Left lobe of liver (tissue), 2 donors: ENCODE measurements at places on chromosomes 6 and 20.

- no peak for DNase-seq
These were observed 238.5 kb upstream of the DEFB112 start for GRCh38 chr6:50288241-50288640.

DNA sequence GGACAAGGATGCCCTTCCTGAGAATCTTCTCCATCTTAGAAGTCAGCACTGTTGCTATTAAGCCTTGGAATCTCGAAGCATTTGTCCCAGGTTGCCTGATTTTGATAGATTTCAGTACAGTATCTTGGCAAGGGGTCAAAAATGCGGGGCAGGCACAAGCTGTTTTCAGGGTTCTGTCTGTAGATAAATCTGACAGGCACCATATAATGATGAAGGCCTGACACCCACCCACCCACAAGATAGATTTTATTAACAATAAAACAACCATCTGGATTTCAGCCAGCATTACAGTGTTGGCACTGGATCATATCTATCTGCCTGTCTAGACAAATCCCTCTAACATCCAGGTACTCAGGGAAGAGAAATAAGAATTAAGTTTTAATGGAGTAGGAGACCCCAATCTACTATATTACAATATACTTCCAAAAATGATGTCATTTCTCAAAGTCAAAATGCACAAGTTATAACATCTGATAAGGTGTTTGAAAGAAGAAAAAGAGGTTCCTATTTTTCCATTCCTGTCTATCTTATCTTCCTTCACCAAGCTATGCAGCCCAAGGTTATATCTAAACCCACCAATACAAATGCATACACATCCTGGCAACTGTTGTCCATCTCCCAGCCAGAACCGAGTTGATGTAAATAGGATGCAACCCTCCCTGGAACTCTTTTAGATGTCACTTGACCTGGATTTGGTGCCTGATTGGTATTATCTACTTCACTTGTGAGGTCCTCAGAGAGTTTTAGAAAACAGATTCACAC, 10.7 kb downstream of the NEDD9 start:
- no peak for DNase-seq

DNA sequence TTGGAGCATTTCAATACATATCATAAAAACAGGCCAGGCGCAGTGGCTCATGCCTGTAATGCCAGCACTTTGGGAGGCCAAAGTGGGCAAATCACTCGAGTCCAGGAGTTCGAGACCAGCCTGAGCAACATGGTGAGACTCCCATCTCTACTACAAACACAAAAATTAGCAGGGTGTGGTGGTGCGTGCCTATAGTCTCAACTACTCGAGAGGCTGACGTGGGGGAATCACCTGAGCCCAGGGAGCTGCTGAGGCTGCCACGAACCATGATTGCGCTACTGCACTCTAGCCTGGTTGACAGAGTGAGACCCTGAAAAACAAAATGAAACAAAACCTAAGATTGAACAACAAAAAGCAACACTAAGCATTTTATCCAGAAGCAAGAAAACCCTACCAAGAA, 47.2 kb downstream of the BACH2 start:
- no peak for DNase-seq

- DNase-seq, result no peak
These were observed 58.3 kb upstream of the BHLHE23 start for GRCh38 chr20:63064745-63065711.

DNA sequence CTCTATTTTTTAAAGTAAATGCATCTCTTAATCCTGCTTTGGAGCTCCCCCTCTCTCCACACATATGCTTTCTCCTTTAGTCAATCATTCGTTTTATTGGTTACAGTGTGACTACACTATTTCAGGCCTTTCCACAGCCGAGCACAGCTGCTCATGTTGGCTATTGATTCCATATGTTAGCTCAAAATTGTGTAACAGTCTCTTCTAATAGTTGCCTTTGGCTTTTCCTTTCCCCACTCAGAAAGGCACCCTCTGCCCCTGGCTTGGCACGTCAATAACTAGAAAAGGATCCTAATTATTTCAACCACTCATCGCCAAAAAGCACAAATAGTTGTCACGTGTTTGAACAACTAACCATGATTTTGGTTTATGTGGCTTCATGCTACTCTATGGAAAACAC, 410.3 kb upstream of the SLC35B3 start:
- no peak for DNase-seq

- DNase-seq, result peak; percentile 34
These were observed 143.9 kb downstream of the BCAS1 start for GRCh38 chr20:53926428-53927028.

DNA sequence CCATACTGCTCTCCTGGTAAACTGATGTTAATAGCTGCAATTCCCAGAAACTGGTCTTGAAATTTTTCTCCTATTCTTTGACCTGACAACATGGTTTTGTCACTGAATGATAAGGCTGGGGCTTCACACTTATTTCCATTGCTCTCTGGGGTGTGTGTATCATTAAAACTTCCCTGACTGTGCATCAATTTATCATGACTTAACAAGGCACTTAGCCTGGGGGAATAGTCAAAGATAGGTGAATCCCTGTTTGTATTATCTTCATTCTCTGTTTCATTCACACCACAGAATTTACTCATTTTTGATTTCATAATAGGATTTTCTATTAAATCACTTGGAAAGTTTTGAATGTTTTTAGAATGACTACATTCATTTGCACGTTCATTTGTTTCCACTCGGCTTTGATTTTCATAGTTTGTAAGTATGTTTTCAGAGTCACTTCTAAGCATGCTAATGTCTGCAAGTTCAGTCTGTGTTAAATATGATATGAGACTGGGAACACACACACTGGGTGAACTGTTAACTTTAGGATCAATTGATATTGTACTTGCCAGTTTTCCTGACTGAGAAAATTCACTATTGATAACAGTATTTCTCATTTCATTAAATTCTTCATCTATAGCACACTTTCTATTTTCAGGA, 35.5 kb downstream of the DST start:
- DNase-seq, result no peak

DNA sequence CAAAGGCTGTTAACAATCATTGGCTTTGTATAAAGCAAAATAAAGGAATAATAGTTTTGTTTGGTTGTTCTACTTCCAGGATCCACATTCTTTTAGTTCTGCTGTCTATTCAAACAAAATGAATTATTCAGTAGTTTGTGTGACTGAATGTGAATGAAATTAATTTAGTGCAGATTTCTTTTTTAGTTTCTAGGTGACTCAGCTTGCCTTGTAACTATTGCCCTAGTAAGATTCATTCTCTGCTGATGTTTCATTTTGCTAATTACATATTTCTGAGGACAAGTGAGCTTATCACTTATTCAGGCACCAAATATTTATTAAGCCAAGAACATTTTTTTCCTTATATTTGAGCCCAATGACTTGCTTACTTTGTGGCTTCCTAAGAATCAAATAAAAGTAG, 46.5 kb upstream of the RIPOR2 start:
- DNase-seq, result no peak

DNA sequence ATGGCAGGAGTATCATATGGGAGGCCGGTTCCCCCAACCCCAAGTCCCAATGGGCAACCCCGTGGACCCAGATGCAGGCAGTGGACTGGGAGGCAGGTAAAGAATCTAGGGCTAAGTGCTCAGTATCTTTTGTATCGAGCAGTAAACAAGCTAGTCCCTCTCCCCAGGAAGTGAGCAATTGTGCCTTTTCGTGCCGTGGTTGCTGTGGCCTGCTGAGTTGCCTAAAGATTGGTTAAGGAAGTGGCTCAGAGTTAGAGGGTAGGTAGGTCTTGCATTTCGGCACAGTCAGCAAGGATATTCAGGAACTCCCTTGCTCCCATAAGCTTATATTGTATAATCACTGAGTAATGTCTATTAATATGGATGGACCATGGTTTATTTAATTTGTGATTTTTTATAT, 1.3 kb upstream of the DNAH8 start:
- no peak for DNase-seq

DNA sequence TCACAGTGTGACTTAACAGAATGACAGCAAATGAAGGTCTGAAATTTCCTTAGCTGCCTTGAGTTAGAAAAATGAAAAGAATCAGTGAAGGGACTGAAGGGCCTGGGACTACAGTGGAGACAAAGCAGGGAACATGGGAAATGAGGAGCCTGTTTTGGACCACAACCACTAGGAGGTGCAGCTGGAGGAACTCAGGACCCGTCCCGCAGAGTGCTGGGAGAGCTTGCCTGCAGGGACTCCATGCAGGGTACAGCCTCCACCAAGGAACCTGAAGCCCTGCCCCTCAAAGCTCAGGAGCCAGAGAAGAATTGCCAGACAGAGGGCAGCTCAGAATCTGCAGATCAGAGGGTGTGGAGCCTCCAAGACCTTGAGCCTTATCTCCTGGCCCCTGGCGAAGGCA, 50.7 kb downstream of the LRFN2 start:
- no peak for DNase-seq

- no peak for DNase-seq
These were observed 1274.9 kb upstream of the GJE1 start for GRCh38 chr6:140857739-140858380.

DNA sequence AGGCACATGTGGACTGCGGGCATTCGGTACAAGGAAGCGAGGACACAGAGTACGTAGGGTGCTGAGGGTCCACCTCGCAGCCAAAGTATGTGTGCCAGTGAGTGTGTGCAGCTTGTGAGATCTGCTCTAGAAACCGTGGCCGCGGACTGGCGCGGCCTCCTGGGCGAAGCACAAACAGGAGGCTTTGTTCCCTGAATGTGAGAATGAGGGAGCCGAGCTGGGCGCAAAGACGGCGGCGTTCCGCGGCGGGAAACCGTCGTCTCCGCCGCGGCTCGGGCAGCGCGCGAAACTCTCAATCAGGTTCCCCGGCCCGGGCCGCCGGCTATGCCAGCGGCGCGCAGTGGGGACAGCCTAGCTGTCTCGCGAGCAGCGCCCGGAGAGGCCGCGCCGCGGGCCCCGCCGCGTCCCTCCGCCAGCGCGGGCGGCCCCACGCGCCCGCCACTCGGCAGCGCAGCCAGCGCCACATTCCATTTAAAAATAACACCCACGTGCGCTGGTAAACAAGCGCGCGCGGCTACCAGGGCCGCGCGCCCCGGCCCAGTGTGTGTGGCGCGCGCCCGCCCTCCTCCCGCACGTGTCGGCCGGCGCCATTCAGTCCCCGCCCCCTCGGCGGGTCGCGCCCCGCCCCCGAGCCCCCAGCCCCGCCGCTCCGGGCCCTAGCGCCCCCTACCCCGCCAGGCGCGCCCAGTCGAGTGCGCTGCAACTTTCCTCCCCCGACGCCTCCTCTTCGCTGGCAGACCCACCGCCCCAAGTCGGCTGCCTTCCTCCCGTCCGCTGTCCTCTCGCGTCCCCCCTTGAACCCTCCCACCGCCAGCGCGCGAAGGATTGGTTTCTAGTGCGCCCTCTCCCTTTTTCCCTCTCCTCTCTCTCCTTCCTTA, 3.0 kb upstream of the FOXO3 start:
- peak; percentile 81 for DNase-seq

GRCh38 chr6:71482742-71483141, 194.1 kb downstream of the OGFRL1 start:
- no peak for DNase-seq

- no peak for DNase-seq
These were observed 344.7 kb downstream of the CDH4 start for GRCh38 chr20:61596687-61597330.

GRCh38 chr6:137403855-137404254, 90.3 kb downstream of the OLIG3 start:
- DNase-seq, result peak; percentile 71

- DNase-seq, result peak; percentile 91
These were observed 1.3 kb downstream of the TUBB start for GRCh38 chr6:30721198-30722024.

DNA sequence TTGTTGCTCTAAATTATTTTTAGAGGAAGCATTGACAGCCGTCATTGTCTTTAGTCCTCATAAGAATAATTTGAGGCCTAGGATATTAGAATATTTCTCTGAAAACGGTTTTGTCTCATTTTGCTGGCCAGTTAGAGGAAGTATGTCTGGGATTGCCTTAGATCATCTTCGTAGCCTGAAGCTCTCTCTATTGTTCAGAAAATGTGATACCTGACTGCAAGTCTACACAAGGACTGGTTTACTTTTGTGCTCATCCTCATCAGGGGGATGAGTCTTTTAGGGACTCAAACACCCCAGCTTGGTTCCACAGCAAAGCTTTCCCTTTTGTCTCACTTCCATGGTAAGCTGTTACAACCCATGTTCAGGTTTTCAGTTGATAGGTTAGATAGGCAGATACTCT, 141.8 kb downstream of the FARS2 start:
- no peak for DNase-seq

DNA sequence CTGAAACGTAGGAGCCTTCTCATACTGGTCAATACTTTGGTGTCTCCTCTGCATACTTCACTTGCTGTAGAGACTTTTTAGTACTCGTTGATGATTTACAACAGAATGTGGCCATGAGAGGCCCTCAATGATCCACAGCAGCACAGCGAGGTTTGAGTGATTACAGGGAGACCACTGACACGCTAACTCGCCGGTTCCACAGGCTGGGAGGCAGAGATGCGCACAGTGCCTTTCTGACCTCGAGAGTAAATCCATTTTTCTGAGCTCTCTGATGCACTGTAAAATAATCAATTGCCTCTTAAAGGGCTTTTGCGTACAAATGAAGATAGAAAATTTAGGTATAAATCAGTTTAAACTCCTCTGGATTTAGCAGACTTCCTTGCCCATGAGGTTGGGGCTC, 56.2 kb upstream of the TBC1D7 start:
- DNase-seq, result peak; percentile 34

GRCh38 chr6:22036699-22037098, 260.1 kb downstream of the PRL start:
- DNase-seq, result no peak

GRCh38 chr6:26420688-26421171, 18.7 kb downstream of the BTN3A1 start:
- no peak for DNase-seq

DNA sequence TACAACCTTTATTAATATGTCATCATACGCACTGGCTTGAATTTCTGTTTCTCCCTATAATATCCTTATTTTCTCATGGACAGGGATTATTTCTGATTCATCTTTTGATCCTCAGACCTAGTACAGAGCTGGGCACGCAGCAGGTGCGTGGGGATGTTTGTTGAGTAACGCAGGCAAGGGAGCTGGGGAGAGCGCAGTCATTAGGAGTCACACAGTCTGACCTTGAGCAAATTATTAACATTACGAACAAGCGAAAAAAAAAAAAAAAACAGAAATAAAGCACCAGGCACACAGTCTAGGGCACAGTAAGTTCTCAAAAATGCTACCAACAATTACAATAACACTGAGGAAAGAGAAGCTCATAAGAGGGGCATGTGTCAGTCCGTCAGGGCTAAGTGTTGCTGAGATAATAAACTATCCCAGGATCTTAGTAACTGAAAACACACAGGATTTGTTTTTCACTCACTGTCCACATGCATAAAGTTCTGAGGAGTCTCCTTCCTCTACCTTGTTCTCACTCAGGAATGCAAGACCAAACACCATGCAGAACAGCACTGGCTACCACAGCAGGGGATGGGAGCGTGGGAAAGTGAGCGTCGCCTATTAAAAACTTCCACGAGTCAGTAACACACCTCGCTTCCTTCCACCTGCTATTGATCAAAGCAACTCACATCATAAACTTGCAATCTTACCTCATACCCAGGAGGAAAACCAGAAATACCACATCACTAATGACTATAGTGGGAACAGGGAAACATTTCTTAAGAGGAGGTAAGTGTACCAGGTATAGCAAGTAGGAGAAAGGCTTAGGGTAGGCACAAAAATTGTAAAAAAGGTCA, 56.9 kb downstream of the PDE10A start:
- no peak for DNase-seq
